ENCODE measurements at places on chromosomes 16 and 17. TPM values are rescaled to one million over a fixed set of nuclear protein-coding genes. Genes with fewer than 3 reads are reported as not detected.

IRX3 gene
- 2.0 TPM for total RNA-seq

SHMT1 gene
- total RNA-seq: 7.1 TPM

DNAI2 gene
- total RNA-seq: not detected

STRADA gene
- total RNA-seq: 22.4 TPM
